ENCODE measurements at places on chromosomes 2 and 18.

- DNase-seq, result no peak
Observed at GRCh38 chr18:62334120-62334519, 9.0 kb downstream of the TNFRSF11A start.

- no peak for DNase-seq
Observed at GRCh38 chr2:73260338-73260984, 23.8 kb downstream of the FBXO41 start.

DNA sequence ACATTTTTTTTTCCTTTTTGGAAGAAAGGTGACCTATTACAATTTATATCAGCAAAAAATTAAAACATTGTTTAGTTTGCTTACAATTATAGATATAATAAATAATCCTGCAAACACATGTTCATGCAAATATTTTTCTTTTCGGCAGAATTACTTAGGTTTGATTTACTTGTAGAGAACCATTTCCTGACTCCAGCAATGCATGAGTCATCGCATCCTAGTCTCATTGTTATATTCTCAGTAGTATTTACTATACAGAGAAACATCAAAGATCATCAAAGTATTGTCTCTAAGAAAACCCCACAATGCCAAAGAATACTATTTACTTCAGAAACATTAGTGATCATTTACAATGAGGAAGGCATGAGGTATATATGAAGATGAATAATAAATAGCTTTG lies 40.4 kb upstream of the MTIF2 start:
- DNase-seq, result no peak

- no peak for DNase-seq
Observed at GRCh38 chr2:86225581-86225980, 26.3 kb downstream of the MRPL35 start.

DNA sequence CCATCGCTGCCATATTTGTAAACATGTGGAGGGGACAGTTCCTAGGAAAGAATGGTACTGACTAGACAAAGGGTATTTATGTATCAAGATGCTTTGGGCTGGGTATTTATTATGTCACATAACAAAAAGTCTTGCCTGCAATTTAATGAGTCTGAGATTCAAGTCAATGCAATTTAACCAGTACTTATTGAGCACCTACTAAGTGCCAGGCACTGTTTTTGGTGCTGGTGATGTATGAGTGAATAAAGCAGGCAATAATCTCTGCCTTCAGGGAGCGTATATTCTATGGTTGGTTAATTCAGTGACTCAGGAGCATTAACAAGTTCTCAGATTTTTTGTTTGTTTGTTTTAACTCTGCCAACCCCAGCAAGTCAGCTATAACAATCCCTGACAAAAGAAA lies 24.6 kb upstream of the ACVR1 start:
- no peak for DNase-seq

GRCh38 chr2:50529600-50530218 lies 502.2 kb downstream of the NRXN1 start:
- no peak for DNase-seq

DNA sequence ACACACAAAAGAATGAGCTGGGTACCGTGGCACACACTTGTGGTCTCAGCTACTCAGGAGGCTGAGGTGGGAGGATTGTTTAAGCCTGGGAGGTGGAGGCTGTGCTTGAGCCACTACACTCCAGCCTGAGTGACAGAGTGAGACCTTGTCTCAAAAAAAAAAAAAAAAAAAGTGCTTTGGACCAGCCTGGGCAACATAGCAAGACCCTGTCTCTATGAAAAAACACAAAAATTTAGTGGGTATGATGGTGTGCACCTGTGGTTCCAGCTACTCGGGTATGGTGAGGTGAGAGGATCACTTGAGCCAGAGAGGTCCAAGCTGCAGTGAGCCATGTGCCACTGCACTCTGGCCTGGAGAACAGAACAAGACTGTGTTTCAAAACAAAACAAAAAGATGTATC lies 10.4 kb downstream of the ZNF512 start:
- no peak for DNase-seq

DNA sequence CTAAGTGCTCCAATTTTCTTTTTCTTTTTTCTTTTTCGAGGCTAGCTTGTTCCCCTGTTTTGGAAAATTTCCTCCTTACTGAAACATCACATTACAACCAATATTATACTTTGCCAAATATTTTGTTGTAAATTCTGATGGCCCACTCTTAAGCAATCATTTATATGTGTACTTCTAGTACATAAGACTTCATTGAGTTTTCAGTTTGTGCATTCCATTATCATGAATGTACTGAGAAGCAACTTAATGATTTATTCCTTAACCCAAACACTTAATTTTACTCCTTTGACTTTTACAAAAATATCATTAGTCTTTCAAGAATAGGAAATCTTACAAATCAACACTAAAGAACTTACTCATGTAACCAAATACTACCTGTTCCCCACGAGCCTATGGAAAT lies 242.4 kb downstream of the ARHGAP15 start:
- no peak for DNase-seq
